ENCODE measurements at places on chromosomes 16 and 17.

DNA sequence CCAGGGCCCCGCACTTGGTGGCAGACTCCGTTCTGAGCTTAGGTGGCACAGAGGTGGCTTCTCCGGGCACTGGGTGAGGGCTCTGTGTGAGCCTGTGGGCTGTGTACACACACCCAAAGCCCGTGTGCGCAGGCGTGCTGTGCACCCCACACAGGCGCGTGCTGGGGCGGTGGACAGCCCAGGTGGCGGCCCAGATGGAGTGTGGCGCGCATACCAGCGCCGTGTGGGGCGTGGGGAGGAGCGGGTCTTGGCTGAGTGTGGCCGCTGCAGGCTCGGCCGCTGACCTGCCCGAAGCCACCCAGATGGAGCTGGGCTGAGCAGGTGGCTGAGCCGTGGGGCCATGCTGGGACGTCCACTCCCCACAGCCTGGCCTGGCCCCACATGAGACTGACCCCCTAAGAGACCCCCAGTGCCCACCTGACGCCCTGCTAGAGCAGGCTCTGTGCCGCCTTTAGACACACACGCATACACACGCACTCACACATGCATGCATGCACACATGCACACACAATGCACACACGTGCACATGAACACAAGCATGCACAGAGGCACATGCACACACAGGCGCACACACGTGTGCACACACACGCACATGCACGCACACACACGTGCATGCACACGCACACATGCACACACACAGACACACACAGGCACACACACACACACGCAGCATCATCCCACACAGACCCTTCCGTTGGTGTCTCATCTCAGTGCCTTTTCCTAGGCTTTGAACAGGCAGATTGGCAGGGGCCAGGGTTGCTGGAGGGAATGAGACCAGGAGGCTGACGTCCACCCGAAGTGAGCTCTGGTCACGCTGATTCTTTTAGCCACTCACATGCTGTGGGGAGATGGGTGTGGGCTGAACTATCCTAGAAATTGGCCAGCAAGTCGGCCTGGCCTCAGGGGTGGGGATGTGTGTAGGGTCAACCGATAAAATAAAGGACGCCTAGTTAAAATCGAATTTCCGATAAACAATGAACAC lies 2.1 kb downstream of the PRR35 start:
- no peak for DNase-seq

GRCh38 chr17:73315471-73315870 lies 3.7 kb upstream of the CDC42EP4 start:
- DNase-seq = no peak

DNA sequence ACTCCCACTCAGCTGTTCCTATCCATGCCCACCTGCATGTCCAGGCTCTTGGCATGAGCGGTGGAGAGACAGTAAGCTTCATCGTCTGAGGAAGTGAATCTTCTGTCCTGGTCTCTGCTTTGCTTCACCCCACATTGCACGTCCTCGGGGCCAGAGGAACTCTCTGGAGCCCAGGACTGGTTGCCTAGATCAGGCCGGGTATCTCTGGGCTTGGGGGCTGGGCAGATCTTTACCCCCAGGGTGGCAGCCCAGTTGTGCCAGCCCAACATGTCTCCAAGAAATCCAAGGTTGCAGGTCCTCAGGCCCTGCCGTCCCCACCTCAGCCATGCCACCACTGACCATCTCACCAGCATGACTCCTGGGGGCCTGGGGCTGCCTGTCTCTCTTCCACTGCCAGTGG lies 58.3 kb downstream of the BEAN1 start:
- DNase-seq = no peak

GRCh38 chr16:52584354-52585320 lies 37.7 kb upstream of the TOX3 start:
- DNase-seq = no peak

DNA sequence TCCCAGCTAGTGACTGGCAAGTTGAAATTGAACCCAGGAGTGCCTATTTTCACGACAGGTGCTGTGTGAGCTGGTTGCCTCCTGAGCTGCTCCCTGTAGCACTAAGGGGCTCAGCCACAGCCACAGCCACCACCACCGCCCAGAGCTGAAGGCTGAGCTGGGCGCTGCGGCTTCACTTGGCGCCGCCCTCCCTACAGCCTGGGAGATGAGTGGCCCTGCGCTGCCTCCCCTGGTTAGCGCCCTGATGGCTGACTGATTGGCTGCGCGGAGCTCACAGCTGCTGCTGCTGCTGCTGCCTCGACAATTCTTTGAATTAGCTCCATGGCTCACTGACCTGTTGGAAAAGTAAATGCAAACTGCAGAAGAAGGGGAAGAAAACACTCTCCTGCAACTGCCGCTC lies 91.8 kb upstream of the TMEM132E start:
- no peak for DNase-seq

- DNase-seq = no peak
These were observed 39.7 kb downstream of the ERCC4 start for GRCh38 chr16:13959626-13960025.

- DNase-seq = no peak
These were observed 171.2 kb upstream of the ZFHX3 start for GRCh38 chr16:73219176-73219575.

DNA sequence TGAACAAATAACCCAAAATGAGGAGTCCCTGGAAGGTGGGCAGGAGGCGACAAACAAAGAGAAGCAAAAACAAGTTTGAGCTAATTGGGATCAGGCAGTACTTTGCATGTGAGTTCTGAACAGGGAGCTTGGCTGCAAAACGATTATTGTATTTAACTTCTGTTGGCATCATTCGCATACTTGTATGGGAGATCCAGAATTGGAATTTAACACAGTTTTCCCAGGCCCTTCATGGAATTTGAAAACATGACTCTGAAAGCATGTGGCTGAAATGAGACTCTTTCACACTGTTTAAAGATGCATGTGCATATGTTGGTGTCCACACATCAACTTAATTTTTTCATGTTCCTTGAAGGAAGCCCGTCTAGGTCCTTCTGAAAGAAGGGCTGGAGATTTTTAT lies 674.3 kb downstream of the WWOX start:
- DNase-seq = no peak

- no peak for DNase-seq
These were observed 81.7 kb downstream of the CYB561 start for GRCh38 chr17:63364387-63364786.

DNA sequence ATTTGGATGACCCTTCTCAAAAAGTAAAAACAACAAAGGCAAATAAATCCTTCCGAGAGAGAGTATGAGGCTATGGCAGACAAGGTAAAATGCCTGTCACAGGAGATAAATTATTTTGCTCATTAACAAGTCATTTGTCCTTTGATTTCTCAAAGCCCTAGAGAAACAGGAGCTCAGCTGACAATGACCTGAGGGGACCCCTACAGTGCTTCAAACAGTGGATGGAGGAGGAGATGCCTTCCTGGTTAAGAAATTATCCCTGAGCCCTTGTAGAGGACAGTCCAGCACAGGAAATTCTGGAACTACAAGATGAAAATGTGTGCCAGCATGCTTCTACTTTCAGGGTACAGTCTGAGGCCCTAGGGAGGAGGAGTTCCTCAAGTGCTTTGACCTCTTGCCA lies 24.0 kb upstream of the RHBDL3 start:
- no peak for DNase-seq

GRCh38 chr16:50002190-50002589 lies 22.8 kb upstream of the CNEP1R1 start:
- no peak for DNase-seq

GRCh38 chr16:491220-491919 lies 36.1 kb upstream of the CAPN15 start:
- DNase-seq = no peak

DNA sequence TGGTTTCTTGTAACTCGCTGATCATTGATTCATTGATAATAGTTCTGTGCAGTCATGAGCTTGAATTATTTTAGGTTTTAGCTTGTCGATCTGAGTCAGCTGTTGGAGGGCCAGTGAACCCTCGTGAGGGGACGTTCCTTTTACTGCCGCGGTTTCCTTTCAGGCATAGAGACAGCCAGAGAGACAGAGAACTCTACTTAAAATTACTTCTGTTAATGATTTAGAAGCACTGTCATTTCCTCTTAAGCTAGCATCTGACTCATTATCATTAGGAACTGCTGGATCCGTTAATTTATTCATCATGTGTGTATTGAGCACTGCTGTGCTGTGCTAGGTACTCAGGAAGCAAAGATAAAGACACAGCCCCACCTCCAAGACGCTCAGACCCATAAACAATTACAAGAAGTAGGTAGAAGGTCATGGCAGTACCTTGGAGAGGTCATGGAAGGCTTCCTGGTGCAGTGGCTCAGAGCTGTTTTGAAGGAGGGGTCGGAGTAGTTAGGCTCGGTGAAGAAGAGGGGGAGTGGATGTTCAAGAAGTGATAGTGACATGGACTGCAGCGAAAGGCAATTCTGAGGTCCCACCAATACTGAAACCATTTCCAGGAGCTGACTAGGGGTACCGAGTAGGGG lies 3.3 kb downstream of the PGS1 start:
- DNase-seq = peak; percentile 55

- no peak for DNase-seq
These were observed 6.7 kb downstream of the GALK1 start for GRCh38 chr17:75758131-75758905.

- DNase-seq = no peak
These were observed 195.4 kb downstream of the AATF start for GRCh38 chr17:37144075-37144701.

GRCh38 chr16:31077592-31078396 lies 3.6 kb downstream of the ZNF646 start:
- DNase-seq = no peak

GRCh38 chr16:54957403-54958166 lies 26.9 kb downstream of the IRX5 start:
- DNase-seq = no peak

DNA sequence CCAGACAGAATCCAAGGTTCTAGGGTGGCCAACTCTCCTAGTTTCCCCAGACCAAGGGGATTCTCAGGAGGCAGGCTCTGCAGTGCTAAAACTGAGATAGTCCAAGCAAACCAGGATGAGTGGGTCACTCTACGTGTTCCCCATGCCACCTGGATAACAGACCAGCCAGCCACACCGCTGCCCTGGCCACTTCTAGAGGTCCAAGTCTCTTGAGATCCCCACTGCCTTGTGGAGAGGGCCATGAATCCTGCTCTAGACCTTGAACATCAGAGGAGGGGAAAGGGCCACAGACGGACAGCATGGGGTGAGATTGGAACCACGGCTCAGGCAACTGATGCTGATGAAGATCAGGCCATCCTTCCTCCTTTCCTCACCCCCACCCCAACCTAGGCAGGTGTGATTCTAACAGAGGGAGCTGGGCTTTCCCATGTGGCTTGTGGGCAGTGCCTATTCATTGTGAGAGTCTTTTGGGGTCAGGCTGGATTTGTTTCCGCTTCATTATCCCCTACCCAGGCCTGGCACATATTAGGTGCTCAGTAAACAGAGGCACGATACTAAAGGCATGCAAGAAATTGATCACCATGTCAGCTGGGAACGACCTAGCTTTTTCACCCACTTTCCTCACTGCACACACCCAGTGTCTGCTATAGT lies 16.8 kb upstream of the TVP23A start:
- DNase-seq = peak; percentile 56

DNA sequence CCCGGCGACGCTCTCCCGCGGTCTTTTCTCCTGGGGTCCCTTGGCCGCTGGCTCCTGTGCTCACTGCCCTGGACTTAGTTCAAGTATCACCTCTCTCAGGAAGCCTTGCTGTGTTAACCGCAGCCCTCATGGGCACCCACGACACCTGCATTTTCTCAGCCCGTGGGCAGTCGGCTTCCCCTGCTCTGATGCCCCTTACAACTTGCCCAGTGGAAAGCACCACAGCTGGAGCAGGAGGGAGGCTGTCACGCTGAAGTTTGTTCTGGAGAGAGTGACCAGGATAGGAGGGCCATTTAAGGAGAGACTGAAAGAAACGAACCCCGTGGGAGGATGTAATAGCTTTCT lies 395 bp downstream of the STXBP4 start:
- DNase-seq = peak; percentile 20

DNA sequence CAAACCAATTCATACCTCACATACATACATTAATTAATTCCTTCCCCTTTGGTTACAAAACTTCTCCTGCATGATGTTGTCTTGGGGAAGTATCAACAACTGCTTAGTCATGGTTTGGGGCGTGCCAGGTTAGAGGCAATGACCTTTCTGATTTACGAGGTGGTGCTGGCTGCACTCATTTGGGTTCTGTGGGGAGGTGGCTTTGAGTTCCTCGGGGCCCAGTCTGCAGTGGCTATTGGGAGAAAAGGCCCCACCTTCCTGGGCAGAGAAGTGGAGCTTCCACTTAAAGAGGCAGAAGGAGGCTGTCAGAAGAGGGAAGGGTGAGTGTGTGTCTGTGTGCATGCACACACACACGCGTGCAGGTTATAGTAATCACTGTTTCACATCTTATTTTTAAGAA lies 10.2 kb upstream of the ETV4 start:
- DNase-seq = no peak

- DNase-seq = no peak
These were observed 280.2 kb downstream of the C16orf95 start for GRCh38 chr16:87037012-87037411.

GRCh38 chr16:66913081-66913480 lies 5.6 kb downstream of the CDH16 start:
- DNase-seq = no peak

GRCh38 chr16:12742741-12743140 lies 60.9 kb downstream of the CPPED1 start:
- DNase-seq = no peak
